ENCODE measurements at places on chromosomes 5 and 9.

- DNase-seq: no peak
Measured at GRCh38 chr9:115665519-115665918, 488.1 kb upstream of the PAPPA start.

GRCh38 chr9:111743275-111743674 lies 51.5 kb downstream of the SHOC1 start:
- no peak for DNase-seq

DNA sequence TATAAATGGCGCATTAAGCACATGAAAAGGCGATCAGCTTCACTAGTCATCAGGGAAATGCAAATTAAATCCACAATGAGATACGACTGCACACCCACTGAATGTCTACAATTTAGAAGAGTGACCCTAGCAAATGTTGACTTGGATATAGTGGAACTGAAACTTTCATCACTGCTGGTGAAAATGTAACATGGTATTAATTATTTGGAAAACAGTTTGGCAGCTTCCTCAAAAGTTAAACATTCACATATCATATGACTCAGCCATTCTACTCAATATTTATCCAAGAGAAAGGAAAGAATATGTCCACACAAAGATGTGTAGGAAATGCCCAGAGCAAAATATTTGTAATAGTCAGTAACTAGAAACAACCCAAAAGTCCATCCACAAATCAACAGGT lies 146.5 kb downstream of the LPAR1 start:
- no peak for DNase-seq

DNA sequence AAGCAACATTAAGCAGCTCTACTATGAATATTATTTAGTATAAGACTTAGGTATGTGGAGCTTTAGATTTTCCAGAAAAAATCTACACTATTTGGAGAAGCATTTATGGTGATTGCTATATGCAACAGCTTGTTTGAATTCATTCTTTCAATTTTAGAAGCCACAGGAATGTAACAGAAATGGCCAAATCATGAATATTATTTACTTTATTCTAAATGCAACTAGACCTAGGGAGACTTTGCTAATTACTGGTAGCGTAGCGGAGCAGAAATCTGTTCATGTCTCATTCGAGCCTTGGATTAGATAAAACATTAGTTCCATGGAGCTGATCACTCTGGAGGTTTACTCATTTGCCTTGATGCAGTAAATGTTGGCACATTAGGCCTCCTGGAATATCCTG lies 290.2 kb downstream of the ZNF608 start:
- DNase-seq: no peak

DNA sequence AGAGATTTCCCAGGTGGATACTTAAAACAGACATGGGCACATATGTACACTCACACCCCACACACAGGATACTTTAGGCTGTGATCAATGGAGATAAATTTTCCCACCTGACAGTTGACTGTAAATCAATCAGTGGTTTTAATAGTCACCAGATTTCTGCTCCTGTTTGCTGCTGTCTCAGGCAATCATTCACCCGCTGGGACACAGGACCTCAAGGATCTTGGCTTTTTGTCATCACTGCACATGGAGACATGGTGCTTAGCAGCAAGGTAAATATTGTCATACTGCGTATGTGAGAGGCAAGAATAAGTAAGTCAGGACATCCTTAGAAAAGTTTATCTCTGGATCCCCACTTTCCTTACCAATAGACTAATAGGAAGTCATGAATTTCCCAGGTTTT lies 60.8 kb upstream of the KLF9 start:
- DNase-seq: no peak

DNA sequence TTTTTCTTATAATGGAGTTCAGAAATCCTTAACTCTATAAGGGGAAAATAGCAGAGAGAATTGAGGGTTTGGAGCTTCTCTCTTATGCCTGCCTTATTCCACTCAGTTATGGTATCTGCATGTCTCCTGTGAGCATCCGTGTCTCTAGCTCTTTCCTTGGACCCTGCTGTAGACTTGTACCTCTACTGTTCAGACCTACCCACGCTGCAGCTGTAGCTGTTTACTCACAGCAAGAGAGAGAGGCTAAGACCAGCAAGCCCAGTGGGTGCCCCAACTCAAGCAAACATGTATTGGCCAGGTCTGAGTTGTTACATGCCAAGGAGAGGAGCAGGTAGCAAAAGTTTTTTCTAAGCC lies 7.1 kb upstream of the PCSK1 start:
- DNase-seq: no peak

DNA sequence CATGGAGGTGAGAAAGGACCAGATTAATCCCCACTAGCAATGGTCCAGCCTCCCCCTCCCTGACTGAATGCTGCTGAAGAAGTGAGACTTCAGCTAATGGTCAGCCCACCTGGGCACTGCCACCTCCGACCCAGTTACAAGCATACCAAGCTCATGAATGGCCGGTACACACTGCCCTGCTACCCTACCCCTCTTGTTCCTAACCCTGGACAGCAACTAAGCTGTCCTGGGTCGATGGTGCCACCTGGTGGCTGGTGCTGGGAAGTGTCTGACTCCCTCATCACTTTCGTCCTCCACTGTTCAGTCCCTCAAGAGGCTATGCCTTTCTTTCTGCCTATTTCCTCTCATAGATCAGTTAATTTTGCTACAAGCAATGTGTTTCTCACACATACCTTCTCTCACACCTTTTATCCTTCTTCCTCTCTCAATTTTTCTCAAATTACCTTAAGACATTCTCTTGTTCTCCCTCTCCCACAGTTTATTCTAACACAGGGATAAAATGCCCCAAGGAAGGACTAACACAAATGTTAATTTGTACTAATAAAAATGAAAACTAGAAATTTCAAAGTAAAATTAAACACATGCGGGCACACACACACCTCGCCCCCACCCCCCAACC lies 42.4 kb downstream of the PAX5 start:
- DNase-seq: peak; percentile 17

DNA sequence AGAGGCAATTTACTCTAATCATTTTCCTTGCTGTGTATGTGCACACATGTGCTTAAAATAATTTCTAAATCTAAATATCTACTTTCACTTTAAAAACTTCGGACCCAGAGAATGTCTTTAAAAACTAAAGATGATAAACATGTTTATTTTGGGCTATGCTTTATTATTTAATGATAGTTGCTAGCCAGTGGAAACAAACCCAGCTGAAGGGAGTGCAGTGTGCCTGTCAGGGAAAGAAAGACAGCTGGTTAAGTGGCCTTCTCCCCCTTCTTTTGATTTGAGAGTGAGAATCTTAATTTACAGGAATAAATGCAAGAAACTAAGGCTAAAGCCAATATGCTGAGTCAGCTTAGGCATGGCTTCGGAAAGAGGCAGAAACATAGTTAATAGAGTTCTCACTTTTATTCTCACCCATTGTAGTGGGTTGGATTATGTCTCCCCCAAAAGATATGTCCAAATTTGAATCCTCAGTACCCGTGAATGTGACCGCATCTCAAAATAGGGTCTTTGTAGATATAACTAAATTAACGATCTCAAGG lies 111.4 kb downstream of the DCP2 start:
- no peak for DNase-seq

GRCh38 chr5:137815202-137815990 lies 52.3 kb upstream of the MYOT start:
- DNase-seq: no peak

DNA sequence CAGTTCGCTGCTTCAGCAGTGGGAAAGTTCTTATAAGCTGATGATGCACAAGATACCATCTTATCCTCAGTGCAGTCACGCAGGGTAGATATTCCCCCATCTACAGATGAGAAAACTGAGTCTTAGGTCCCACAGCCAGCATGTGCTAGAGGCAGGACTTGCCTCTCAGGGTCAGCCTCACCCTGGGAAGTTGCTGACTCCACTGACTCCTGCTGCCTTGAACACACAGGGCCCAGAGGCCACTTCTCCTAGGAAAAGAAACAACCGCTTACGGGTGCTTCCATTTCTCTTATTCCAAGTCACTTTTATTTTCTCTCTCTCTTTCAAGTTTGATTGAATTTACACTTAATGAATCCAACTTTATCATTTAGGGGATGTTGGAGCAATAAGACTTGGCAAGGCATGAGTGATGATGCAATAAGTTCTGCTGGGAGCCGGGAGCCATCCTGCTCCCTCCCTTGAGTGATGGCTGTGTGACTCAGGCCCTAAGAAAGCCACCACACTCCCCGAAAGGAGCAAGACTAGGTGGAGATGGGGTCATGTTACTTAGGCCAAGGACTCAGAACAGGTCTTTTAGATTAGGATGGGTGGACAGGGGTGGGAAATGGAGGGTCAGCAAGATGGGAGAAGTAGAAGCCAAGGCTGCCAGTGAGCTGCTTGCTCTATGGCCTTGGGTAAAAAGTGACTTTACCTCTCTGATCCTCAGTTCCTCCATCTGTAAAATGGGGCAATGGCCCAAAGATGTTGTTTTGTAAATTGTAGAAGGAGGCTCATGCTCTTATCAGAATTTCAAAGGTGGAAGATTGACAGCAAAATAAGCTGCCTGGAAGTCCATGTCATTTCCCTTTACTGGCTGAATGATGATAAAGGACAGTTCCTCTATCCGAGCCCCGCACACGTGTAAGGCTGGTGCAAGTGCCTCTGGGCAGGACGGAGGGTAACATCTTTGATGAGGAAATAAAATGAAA lies 67.4 kb upstream of the ZNF618 start:
- DNase-seq: no peak

- no peak for DNase-seq
Measured at GRCh38 chr9:124279531-124280175, 21.9 kb downstream of the NEK6 start.

GRCh38 chr9:27347889-27348288 lies 50.9 kb upstream of the EQTN start:
- DNase-seq: no peak

DNA sequence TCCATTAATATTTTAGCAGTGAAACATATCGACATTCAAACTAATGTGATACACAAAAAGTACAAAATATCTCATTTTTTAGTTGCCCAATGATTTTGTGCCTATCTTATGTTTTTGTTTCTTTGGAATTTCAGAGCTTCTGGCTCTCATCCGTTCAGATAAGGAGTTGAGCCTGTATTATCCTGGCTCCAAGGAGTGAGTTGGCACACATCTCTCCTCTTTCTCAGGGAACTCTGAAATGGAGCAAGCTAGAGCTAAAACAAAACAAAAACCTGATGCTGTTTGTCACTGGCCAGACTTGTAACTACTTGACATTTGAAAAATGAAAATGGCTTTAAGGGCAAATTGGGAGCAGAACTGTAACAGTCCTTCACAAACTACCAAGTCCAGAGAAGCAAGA lies 131.3 kb upstream of the SLC28A3 start:
- no peak for DNase-seq

DNA sequence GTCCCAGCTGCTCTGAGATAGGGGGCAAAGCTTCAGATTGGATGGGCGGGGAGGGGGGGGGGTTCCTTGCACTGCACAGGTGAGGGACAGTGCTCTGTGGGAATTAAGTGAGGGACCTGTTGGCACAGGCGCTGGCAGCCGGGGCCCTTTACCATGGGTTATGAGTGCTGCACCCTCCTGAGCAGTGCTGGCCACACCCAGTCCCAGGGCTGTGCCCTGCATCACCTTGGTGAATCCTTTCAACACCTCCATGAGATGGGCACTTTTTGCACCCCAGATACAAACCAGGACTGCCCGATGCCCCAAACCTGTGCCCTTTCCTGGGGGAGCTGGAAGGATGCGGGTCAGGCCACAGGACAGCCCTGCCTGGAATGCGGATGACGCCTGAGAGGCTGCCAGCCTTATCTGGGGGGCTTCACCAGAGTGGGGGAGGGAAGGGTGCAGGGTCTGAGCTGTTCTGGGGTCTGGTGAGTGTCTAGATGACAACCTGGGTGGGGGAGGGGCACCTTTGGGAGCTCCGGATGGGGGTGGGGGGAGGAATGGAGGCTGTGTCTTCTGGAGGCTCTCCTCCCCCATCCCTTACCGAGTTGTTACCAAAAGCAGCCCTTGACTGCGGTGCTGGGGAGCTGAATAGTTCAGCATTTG lies 5.2 kb downstream of the CRB2 start:
- peak; percentile 63 for DNase-seq

DNA sequence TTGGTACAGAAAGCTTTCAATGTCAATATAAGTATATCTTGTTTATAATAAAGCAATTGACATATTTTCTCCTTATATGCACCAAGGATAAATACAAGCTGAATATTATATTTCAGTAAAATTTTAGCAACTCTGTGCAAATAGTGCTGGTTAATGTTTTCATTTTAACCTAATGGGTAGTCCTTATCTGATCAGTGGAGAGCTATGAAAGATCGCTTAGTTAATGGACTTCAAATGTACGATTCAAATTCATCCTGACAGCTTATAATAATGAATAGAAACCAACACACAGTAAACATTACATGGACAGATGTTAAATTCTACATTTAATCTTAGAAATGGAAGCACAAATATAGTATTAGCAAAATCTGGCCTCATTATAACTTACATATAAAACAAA lies 1495.2 kb upstream of the C9orf72 start:
- no peak for DNase-seq

DNA sequence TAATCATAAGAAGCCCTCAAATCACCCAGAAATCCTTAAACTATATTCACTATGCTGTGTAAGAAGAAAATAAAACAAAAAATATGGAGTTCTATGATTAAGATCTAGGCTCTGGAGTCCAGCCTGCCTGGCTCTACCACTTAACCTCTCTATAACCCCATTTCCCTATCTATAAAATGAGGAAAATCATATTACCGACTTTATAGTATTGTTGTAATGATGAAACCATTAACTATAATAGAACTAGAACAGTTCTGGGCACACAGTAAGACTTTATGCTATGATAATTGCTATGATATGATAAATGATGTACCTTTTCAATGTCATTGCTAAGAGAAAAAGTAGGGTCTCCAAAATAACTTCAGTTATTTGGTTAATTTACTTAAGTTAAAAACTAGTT lies 40.3 kb downstream of the MPDZ start:
- no peak for DNase-seq

DNA sequence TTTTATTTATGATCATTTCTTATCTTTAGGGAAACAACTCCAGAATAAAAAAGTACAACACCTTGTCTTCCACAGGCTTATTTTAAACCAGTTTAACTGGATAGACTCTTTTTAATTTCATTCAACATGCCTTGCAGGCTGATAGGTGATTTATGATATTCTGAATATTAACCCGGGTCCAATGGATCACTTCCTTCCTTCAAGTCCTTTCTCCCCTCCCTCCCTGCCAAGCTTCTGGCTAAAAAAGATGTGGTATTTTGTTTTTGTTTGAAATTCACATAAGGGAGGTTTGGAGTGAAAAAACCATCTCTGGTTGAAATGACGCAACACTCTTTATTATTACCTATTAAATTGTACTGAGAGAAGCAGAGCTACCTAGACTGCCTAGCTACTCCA lies 265.3 kb downstream of the MLLT3 start:
- DNase-seq: no peak

DNA sequence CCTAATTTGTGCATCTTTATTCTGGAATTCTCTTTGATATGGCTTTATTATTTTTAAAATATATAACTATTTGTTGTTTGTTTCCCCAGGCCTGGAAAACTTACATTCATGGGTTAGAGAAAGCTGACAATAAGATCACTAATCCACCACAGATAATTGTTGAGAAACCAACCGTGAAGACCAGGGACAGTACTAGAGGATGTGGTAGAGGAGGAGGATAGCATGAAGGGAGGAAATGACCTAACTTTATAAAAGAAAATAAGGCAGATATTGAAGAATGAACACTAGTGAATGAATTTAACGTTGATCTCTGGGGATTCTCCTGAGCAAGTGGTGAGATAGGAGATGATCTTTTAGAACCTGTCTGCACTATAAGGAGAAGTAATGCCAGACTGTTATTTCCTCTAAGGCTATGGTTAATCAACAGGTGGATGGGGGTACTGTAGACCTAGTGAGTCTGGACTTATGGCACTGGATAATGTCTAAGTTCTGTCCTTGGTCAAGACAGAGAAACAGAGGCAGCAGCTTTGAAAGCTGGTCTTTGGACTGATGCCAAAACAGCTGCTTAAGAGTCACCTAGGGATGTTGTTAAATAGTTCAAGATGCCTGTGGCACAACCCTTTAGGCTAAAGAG lies 52.4 kb downstream of the NREP start:
- DNase-seq: no peak
